Stimulated activated CD4-positive, alpha-beta T cell treated with anti-CD3 and anti-CD28 coated beads, Interleukin-1b, Interleukin-23, amount 100 ng/mL, for 1 hour (primary cell): ENCODE measurements at places on chromosomes 12 and 14.

DNA sequence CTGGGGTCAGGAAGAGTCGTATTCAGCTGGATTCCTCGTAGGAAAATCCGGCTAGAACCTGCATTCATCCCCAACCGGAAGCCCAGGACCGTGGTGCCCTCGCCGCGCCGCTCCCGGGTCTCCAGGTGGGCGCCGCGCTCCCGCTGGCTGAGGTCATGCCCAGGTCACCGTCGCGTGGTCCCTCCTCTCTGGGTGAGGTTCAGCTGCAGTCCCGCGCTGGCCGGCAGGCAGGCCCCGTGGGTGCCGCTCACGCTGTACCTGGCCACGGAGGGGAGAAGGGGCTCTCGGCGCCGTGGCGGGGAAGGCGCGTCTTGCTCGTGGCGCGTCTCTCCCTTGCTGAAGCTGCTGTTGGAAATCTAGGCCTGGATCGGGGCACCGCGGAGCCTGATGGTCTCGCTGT, 44.5 kb downstream of the LRTM2 start:
- no peak for DNase-seq

DNA sequence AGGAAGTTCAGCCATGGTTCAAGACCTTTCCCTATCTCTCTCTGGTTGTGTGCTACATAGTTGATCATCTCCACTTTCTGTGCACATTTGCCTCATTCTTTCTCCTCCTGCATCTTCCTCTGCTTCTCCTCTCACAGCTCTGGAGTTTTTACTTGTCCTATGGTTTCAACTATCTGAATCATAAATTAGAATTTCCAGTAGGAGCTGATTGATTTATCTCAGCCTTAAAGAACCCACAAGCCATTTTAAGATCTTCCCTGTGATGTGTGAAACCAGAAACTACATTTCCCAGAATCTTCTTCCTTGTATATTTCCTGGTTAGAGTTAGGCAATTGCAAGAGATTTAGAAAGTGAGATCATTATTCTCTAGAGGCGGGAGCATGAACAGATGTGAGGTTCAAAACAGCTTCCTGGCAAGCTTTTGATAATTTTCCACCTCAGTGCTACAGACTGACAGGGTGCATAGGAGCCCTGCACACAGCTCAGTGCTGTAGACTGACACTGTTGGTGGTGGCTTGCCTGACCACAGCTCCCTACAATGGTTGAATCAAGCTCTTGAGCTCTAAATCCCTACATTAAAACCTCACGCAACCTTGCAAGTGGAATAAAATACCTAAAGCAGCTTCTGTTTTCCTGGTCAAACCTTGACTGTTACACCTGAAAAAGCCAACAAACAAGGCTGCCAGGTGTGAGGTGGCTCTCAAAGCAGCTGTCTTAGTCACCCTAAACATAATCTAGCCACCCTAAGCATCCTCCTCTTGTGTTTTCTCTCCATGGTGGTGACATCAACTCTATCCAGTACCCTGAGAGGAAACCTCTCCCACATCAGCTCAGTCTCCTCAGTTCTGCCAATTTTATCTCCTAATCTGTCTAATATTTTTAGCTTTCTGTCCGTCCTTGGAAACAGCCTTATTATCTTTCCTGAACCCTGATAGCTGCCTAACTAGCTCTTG, 21.5 kb upstream of the IFNG start:
- DNase-seq, result no peak

DNA sequence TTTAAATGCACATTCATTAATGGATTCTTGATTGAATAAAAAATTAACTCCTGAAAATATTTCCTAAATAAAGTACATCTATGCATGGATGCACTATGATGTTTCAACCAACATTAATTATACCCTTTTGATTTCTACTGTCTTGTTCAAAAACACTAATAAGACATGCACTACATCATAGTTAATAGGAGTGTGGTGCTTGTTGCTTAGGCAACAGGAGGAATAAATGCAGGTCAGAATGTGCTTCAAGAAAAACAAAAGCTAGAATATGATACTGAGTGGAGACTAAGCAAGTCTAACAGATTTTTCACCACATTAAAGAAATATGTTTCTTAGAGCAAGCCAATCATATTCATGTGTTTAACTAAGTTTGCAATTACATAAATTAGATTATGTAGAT, 495.8 kb upstream of the GARIN6 start:
- DNase-seq, result no peak

- no peak for DNase-seq
Measured at GRCh38 chr12:96083020-96083719, 47.8 kb upstream of the LTA4H start.

DNA sequence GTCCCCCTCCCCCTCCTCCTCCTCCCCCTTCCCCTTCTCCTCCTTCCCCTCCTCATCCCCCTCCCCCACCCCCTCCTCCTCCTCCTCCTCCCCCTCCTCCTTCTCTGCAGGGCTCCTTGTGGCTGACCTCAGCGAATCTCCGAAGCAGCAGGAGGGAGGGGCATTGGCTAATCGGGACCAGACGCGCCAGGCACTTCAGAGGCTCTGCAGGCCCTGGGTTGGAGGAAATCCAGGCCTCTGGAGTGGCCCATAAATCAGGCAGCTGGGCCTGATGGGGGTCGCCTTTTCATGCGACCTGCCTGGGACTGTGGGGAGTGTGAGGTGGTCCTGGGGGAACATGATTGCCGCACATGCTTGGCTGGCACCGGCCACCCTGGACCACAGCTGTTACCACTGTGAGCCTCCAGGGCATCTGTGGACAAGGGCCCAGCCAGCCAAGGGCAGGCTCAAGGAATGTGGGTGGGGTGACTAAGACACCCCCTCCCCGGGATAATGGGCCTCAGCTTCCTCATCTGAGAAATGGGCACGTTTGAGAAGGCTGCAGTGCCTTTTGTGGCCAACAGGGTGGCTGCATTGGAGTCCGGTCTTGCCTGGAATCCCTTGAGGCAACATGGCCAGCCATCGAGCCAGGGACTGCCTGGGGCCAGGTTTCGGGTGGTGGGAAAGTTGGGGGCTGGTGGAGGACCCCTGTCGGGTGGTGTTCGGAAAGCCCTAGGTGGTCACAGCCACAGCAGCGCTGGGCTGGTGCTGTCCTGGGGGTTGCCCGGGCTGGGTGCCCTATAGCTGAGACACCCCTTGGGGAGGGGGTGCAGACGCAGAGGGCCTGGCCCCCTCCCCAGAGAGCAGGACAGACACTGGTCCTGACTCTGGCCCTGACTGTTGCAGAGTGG, 12.0 kb downstream of the KIF26A start:
- no peak for DNase-seq

- DNase-seq, result no peak
Measured at GRCh38 chr12:78725951-78726580, 138.5 kb upstream of the SYT1 start.

GRCh38 chr12:120685522-120685921, 1.4 kb upstream of the MLEC start:
- no peak for DNase-seq

- DNase-seq, result no peak
Measured at GRCh38 chr12:80869264-80869663, 68.5 kb downstream of the LIN7A start.

GRCh38 chr14:66341239-66341638, 144.9 kb upstream of the CCDC196 start:
- DNase-seq, result no peak

DNA sequence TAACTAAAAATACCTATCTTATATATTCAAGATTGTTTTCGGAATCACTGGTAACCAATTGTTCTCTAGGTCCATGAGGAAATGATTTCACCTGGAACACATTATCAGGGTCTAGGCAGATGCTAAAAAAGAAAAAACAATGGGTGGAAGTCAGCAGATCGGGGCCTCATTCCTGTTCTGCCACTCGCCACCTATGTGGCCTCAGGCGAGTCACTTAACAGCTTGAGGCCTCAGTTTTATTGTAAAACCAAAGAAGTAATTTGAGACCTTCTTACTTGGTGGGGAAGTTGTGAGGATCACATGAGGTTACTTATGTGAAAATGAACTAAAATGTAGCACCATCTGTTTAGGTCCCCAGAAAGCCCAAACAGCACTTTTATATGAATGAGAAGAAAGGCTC, 6.2 kb upstream of the RNASE10 start:
- DNase-seq, result no peak

DNA sequence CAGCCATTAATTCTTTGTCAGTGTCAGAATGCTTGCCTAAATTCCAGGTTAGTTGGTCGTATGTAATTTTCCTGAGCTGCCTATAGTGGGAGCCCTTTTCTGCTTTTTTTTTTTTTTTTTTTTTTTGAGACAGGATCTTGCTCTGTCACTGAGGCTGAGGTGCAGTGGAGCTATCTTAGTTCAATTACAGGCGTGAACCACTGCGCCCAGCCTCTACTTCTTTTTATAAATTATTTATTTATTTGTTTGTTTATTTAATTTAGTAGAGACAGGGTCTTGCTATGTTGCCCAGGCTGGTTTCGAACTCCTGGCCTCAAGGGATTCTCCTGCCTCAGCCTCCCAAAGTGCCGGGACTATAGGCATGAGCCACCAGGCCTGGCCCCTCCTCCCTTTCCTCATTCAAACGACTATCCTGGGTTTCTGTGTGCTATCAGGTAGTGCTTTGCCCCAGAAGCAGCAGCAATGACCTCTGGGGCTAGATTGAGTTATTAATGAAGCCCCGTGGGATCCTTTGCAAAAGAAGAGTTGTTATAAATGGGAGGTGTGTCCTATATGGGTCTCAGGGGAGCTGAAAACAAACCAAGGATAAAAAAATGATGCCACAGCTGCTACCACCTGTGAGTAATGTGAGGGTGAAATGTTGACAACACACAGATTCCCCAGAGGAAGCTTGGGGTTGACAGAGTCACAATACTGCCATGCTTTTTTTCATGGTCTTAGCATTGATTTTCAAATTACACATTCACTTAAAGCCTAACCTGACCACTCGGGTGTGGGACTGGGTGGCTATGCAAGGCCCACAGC, 34.6 kb upstream of the NFKBIA start:
- DNase-seq, result no peak

DNA sequence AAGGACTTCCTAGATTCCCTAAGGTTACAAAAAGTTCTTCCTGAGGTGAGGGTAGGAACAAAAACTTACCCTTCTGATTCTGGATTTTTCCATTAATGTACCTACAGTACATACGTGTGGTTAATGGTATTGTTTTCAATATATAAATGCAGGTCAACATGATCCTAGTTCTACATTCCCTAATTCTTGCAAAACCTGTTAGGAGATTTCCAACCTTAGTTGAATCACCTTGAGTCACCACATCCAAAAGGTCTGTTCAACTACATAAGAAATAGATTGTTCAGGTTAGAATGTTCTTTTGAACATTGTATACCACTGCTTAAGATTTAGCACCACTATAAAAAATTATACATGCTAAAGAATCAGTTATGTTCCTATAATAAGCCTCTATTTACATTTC, 118.9 kb downstream of the GARIN6 start:
- DNase-seq, result no peak

DNA sequence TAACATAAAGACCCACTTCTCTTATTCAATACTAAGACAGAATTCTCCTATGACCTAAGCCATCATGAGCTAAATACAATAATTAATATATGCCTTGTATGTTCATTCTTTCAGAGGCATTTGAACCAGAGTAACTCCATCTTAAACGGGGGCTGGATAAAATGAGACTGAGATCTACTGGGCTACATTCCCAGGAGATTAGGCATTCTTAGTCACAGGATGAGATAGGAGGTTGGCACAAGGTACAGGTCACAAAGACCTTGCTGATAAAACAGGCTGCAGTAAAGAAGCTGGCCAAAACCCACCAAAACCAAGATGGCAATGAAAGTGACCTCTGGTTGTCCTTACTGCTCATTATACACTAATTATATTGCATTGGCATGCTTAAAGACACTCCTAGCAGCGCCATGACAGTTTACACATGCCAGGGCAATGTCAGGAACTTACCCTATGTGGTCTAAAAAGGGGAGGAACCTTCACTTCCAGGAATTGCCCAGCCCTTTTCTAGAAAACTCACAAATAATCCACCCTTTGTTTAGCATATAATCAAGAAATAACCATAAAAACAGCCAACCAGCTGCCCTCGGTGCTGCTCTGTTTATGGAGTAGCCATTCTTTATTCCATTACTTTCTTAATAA, 260.7 kb downstream of the SSPN start:
- no peak for DNase-seq

DNA sequence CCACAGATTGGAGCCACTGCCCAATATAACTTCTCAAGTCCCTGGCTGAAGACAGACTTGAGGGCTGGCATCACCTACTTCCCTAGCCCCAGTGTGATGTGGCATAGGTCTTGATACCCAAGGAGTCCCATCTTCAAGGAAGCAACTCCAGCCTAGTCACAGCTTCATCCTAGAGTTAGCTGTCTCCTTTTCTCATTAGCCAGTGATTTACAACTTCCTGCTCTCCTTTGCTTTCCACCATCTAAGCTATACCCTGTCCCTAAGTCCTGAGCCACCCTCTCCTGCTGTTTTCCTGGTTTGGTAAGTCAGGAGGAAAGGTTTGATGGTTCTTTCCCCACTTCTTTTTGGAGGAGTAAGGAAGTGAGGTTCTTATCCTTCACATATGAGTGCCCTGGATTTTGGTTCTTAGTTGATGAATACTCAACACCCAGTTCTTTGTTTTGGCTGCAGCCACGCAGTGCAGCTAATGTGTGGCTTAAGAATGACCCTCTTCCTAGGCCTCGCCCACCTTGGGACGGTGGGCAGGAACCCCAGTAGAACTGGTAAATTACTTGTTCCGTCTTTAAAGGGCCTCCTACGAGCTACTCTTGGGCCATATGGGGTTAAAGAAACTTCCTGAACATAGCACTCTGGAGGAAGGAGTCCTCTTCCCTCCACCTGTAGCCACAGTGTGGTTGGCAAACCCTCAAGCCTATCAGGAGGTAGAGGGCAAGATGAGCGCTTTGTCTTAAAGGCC, 3.9 kb upstream of the GPX2 start:
- no peak for DNase-seq

GRCh38 chr14:36618641-36619040, 36.2 kb upstream of the NKX2-8 start:
- no peak for DNase-seq

DNA sequence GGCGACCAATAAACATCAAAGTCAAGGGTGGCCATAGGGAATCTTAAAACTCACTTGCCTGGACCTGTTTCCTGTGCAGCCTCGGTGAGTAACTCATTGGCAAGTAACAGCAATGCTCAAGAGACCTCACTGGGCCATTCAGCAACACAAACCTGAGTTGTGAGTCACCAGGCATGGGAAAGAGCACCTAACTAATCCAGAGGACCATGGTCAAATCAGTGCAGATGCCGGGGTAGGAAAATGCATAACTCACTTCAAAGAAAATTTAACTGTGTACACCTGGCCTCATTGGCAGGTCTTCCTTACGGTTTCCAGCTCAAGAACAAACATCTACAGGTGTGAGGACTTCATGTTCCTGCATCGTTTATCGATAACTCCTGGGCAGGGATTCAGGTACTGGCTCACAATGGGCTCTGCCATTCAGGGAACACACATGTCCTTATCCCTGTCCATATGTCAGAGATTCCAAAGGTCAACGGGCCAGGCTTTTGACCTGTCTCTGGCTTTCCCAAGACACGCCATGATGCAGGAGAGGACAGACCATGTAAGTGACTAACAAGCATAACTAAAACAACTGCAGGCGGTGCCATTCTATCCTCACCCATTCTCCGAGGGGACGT, 211.8 kb downstream of the ANO2 start:
- no peak for DNase-seq
